ENCODE measurements at places on chromosomes 3 and 15.

GRCh38 chr15:68987676-68988075 lies 26.8 kb upstream of the NOX5 start:
- no peak for DNase-seq

- DNase-seq, result peak; percentile 67
Measured at GRCh38 chr3:82000773-82001172, 239.3 kb upstream of the GBE1 start.

DNA sequence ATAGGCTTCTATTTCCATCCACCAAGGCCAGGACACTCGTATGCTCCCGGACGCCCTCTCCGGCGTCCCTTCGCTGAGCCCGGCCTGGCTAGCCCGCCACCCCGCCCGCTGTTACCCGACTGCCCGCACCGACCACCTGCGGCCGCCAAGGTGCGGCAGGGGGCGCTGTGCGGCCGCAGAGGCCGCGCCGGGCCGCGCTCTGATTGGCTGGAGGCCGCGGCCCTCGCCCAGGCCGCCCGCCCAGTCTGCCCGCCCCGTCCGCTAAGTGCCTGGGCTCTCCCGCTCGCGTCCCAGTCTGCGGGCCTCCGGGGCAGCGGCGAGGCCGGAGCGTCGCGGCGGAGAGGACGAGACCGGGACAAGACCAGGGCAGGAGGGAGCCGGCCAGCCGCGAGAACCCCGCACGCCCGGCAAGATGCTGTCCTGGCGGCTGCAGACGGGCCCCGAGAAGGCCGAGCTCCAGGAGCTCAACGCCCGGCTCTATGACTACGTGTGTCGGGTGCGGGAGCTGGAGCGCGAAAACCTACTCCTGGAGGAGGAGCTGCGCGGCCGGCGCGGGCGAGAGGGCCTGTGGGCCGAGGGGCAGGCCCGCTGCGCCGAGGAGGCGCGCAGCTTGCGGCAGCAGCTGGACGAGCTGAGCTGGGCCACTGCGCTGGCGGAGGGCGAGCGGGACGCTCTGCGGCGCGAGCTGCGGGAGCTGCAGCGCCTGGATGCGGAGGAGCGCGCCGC lies at the start of gene SYNM:
Gene SYNM, plus strand, starts transcription at position 293 of the 726 bp plus-strand sequence. Its CDS starts 120 bp downstream, at position 413.
- DNase-seq, result peak; percentile 69

- DNase-seq, result no peak
Measured at GRCh38 chr3:52532517-52532837, 1.2 kb downstream of the NT5DC2 start.

DNA sequence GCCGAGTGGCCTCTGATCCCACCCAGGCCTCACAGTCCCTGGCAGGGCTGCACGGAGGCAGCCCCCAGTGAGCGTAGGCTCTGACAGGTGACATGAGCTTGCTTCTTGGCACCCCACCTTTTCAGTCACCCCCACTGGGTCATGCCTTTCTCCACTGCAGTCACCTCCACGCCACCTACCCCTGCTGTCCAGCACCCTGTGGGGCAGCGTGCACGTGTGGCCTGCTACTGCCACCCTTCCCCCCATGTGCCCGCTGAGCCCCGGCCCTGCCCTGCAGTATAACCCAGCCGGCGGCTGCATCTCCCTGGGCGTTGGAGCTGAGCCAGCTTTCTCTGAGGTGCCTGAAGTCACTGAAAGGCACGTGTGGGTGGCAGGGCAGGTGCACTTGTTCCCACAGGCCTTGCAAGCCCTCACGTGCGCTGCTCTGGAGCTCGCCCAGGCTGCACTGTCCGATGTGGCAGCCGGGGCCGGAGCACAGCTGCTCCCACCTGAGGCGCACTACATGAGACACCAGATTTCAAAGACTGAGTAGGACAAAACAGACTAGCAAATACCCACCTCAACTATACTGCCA lies 65.6 kb downstream of the NIPA2 start:
- no peak for DNase-seq

- DNase-seq, result no peak
Measured at GRCh38 chr3:161731968-161732367, 235.4 kb downstream of the OTOL1 start.

GRCh38 chr3:6526861-6527260 lies 334.1 kb upstream of the GRM7 start:
- no peak for DNase-seq

DNA sequence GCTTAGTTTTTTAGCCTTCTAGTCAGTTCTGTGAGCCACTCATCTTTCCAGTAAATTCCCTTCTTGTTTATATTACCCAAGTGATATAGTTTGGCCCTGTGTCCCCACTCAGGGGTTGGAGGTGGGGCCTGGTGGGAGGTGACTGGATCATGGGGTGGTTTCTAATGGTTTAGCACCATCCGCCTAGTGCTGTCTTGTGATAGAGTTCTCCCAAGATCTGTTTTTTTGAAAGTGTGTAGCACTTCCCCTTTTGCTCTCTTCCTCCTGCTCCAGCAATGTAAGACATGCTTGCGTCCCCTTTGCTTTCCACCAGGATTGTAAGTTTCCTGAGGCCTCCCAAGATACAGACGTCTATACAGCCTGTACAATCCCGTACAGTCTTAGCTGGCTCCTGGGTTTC lies 53.7 kb upstream of the INO80 start:
- DNase-seq, result no peak

- no peak for DNase-seq
Measured at GRCh38 chr3:151301787-151302186, 14.8 kb downstream of the GPR87 start.

DNA sequence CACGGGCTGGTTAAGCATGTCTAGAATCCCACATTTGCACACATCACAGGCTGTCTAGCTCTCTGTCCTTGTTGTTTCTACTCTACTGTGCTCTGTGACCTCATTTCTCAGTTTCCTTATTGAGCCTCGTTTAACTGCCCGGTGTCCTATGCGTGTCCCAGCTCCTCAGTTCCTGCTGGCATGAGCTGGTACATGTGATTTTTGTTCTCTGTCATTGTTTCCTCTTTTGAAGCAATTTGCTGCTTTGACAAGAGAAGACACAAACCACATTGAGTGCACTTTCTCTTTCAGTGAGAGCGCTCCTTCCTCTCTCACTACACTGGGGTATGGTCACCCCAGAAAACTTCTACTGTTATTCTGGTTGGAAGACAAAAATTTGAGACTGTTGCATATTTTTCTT lies 563.5 kb downstream of the PDCD6IP start:
- DNase-seq, result no peak

DNA sequence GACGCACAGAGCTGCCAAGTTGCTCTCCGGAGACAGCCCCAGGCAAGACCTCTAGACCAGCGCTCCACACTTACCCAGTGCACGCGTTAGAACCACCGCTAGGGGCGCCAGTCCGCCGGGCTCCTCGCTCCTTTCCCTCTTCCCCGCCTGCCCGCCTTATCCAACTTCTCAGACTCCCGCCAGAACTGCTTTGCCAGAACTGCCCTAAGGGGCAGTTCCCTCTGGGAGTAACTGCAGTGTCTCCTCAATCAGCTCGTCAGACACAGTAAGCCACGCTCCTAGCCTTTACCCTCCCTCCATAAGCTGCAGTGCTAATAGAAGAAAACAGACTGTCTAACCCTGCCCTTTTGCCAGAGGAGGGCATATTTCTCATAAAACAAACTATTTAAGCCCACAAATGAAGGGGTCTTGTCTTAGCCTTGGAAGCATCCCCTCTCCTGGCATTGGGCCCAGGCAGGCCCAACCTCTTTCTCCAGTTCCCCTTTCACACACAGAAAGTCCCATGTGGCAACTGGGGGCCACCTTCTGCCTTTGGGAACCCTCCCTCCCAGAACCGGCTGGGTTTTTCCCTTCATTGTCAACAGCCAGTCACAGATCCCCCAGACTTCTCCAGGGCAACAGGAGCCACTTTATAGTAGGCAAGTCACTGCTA lies 3.7 kb downstream of the BMF start:
- DNase-seq, result peak; percentile 65

GRCh38 chr3:95911767-95912166 lies 902.6 kb upstream of the EPHA6 start:
- DNase-seq, result no peak

GRCh38 chr15:83278191-83278590 lies 6.3 kb downstream of the BNC1 start:
- no peak for DNase-seq

DNA sequence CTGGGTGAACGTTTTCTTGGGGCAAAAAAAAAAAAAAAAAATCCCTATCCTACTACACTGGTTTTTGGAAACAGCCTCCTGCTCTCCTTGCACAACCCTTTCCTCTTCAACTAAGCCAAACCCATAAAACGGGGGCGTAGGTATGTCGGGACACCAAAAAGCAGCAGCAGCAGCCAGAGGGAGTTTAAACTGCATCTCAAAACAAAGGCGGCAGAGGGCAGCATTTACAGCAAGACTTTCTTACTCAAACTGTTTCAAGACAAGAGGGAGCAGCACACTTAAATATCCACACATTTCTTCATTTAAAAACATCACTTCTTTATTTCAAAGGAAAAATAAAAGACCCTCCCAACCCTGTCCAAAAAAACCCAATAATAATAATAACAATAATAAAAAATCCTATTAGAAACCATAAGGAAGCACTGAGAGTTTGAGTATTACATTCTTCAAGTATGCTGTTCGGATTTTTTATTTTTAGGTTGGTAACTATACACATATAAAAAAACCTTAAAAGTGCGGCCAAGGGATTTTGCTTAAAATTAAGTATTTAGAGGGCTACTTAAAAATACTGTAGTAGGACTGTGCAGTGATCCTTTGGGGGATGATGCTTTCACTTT lies 43.9 kb upstream of the PLXND1 start:
- peak; percentile 47 for DNase-seq

DNA sequence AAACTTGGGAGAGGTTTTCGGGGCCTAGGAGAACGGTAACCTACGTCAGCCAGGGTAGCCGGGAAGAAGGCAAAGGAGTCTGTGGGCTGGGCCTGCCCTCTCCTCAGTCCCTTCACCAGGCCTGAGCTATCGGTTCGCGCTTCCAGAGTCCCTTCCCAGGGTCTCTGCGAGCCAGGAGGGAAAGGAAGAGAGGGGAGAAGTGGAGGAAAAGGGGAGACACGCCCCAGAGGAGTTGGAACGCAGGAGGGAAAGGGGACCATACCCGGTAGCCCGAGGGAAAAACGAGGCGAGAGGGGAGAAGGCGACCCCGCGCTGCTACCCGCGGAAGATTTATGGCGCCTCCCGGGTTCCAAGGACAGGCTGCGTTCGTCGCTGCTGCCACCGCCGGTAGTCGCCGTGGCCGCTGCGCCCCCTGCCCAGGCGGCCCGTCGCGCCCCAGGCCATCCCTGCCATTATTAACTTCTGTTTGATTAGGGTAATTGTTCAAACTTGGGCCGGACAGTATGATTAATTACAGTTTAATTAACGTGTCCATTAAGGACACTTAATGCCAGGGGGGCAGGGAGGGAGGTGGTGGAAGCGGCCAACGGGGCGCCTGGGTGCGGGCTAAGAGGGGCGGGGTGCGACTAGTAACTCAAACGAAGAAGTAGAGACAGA lies 3.4 kb upstream of the SKOR1 start:
- DNase-seq, result no peak

- no peak for DNase-seq
Measured at GRCh38 chr3:179967622-179968021, 69.1 kb downstream of the PEX5L start.

- DNase-seq, result no peak
Measured at GRCh38 chr3:56691165-56692000, 8.3 kb upstream of the TASOR start.

GRCh38 chr15:52922871-52923270 lies 132.7 kb upstream of the ONECUT1 start:
- DNase-seq, result no peak

DNA sequence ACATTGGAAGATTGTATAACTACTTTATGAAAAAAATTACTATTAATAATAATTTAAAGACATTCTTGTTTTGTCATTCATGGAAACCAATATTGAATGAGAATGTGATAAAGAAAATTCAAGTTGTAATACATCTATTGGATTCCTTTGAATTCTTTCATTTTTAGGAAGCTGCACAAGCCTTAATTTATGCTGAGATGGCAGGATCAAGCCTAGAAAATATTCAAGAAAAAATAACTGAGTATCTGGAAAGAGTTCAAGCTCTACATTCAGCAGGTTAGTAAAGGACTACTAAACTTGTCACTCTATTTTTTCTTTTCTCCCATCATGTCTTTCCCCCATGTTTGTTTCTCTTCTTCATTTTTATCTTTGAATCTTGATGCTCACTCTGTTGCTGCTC lies 5.9 kb downstream of the CAPN7 start:
- no peak for DNase-seq

- DNase-seq, result no peak
Measured at GRCh38 chr3:194472290-194472920, 14.4 kb downstream of the ATP13A3 start.

DNA sequence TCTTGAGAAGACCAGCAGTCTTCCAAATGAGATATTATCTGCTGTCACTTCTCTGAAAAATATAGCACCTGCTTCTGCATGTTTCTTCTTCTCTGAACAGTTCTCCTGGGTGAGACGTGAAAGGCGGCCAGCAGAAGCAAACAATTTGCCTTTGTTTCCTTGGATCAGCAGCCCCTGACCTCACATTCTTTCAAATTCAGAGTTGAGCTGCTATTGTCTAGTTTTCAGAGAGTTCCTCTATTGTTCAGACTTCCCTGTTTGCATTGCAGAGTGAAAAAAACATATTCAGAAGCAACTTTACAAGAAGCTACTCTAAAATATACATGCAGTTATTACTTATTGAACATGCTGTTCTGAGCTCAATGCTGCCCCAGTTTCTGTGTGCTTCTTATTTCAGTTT lies 653.6 kb downstream of the NAALADL2 start:
- no peak for DNase-seq

GRCh38 chr15:28131400-28131799 lies 32.3 kb upstream of the OCA2 start:
- DNase-seq, result no peak

- no peak for DNase-seq
Measured at GRCh38 chr3:184295771-184296170, 3.3 kb upstream of the PSMD2 start.

- no peak for DNase-seq
Measured at GRCh38 chr3:38121451-38121831, 15.5 kb downstream of the ACAA1 start.

DNA sequence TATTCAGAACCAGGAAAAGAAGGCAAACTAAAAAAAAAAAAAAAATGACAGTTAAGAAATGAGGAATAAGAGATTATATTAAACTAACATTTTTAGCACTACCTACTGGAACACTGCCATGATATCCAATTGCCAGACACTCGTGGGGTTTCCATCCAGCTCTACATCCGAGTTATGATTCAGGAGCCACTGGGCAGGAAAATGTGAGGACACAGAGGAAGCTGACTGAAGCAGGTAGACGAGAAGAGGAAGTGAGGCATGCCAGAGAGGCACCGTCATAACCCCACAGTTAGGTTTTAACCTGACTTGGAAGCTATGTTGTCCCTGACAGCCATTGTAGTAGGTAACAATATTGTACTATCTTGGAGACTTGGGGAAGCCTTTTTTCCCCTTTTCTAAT lies 495.0 kb downstream of the NLGN1 start:
- no peak for DNase-seq

- no peak for DNase-seq
Measured at GRCh38 chr3:24475925-24476324, 18.7 kb downstream of the THRB start.

GRCh38 chr3:194955979-194956696 lies 270.5 kb downstream of the FAM43A start:
- DNase-seq, result no peak

- no peak for DNase-seq
Measured at GRCh38 chr15:74432968-74433591, 678 bp downstream of the SEMA7A start.

GRCh38 chr3:66693461-66694031 lies 192.7 kb upstream of the LRIG1 start:
- DNase-seq, result no peak

- no peak for DNase-seq
Measured at GRCh38 chr15:60525341-60526039, 46.5 kb upstream of the ICE2 start.

- DNase-seq, result no peak
Measured at GRCh38 chr3:60948488-60948887, 302.8 kb downstream of the FHIT start.

All from NCI-H524 treated with DMSO at 0.1 percent for 48 hours (cell line).